ENCODE measurements at places on chromosomes 16 and 17.

- DNase-seq = no peak
Observed at GRCh38 chr17:62671553-62671952, 44.1 kb downstream of the MRC2 start.

- DNase-seq = no peak
Observed at GRCh38 chr16:50745940-50746339, 4.1 kb downstream of the CYLD start.

- DNase-seq = peak; percentile 97
Observed at GRCh38 chr16:3023669-3024478, at the start of the genes HCFC1R1 and THOC6. Gene HCFC1R1 (minus strand): TSS chr16:3023942. CDS start chr16:3023941, 1 bp downstream. Gene THOC6 (plus strand): TSS chr16:3024035. CDS start chr16:3024327, 292 bp downstream.

DNA sequence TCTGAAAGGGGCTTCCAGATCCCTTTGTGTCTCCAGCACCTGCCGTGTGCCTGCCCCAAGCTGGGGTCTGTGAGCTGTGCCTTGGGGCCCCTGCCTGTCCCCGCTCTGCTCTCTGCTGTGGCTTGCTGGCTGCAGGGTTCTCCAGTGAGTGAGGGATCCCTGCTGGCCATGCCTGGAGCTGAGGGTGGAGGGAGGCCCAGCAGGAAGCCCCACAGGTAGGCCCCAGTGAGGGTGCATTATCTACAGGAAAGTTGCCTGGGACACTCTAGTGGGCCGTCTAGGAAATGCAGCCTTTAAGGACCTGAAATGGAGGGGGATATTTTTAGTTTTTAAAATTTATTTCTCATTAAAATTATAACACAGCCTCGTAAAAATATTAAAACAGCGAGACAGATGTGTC is 50.9 kb downstream of the JPH3 start:
- DNase-seq = no peak

GRCh38 chr17:57319806-57320205 is 63.5 kb downstream of the MSI2 start:
- no peak for DNase-seq

- no peak for DNase-seq
Observed at GRCh38 chr17:4472286-4472685, 26.4 kb upstream of the SPNS2 start.

GRCh38 chr16:15491411-15491810 is 57.0 kb downstream of the BMERB1 start:
- DNase-seq = no peak

- no peak for DNase-seq
Observed at GRCh38 chr17:79990704-79991103, 45.0 kb downstream of the TBC1D16 start.

- peak; percentile 74 for DNase-seq
Observed at GRCh38 chr17:19805006-19805405, 56.9 kb upstream of the ALDH3A1 start.

- no peak for DNase-seq
Observed at GRCh38 chr16:87602001-87602775, at the start of gene JPH3. Gene JPH3 (plus strand): TSS chr16:87602508. CDS start chr16:87603147, 639 bp downstream.

- no peak for DNase-seq
Observed at GRCh38 chr17:55377671-55378275, 43.9 kb downstream of the MMD start.

DNA sequence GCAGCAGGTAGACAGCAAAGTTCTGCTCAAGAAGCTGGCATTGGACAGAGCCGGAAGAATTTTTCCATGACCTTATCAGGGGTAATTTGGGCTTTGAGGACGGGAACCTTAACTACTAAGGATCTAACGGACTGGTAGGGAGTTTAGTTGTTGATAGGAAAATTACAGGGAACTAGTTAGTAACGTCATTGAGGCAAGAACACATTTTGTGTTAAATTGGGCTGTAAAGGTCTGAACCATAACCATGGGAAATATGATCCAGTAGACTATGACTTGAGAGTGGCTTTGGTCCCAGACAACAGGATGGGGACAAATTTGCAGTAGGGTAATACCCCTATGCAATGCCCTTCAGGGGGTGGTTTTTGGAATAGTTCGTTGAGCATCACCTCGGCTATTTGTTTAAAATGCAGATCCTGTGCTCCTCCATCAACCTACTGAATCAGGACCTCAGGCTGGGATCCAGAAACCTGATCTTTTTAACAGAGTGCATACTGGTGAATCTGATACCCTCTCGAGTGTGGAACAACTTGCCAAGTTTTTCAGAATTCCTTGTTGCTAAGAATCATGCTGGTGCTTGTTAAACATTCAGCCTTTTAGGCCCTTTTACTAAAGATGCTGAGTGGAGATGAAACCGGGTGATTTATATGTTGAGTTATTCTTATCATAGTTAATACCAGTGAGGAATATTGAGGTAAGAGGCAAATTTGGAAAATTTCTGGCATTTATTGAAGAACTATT is 255.1 kb downstream of the MAP2K6 start:
- no peak for DNase-seq

DNA sequence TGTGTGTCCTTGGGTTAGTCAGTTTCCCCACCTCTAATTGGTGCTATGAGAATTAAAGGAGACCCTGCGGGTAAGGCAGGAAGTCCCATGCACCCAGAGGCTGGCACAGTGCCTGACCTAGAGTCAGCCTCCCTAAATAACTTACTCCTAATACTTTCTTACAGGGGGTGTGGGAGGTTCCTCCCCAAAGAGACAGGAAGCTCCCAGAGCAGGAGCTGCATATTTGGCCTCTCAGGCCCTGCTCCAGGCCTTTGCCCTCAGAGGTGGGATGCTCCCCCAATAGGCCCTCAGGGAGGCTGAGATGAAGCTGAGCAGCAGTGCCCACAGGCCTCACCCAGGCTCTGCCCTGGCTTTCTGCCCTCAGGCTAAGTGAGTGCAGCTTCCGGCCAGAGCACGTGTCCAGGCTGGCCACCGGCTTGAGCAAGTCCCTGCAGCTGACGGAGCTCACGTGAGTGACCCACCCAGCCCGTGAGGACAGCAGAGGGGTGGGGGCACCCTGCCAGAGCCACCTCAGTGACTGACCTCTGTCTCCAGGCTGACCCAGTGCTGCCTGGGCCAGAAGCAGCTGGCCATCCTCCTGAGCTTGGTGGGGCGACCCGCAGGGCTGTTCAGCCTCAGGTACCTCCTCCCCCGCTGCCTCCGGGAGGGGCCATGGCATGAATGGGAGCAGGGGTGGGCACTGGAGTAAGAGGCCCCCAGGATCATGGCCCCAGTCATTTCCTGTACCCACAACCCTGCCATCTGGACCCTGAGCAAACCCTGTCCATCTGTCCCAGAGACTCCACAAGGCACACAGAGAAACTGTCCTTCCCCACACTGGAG is 31.1 kb upstream of the CPNE2 start:
- DNase-seq = peak; percentile 84

DNA sequence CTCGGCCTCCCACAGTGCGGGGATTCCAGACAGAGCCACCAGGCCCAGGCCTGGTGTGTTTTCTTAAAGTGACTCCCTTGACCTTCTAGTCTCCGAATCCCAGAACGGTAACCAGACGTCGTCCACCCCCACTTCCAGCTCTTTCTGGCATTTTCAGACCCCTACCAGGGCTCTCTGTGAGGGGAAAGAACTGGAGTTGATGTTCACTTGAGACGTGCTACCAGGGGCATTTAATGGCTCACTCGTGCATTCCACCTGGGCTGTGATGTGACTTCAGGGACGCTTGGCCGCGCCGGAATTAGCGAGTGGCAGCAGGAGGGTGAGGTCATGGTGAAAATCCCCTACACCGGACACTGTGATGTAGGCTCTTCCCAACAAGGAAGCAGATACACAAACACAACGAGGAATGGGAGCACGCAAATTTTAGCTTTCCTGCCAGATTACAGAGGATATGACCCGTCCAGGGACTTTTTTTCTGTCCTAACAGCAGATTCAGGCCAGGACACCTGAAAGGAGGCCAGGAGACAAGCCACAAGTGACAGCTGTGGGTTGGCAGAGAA is 1.1 kb upstream of the GNA13 start:
- no peak for DNase-seq

Measured in EH (cell line).